ENCODE measurements at places on chromosomes 4 and X.

DNA sequence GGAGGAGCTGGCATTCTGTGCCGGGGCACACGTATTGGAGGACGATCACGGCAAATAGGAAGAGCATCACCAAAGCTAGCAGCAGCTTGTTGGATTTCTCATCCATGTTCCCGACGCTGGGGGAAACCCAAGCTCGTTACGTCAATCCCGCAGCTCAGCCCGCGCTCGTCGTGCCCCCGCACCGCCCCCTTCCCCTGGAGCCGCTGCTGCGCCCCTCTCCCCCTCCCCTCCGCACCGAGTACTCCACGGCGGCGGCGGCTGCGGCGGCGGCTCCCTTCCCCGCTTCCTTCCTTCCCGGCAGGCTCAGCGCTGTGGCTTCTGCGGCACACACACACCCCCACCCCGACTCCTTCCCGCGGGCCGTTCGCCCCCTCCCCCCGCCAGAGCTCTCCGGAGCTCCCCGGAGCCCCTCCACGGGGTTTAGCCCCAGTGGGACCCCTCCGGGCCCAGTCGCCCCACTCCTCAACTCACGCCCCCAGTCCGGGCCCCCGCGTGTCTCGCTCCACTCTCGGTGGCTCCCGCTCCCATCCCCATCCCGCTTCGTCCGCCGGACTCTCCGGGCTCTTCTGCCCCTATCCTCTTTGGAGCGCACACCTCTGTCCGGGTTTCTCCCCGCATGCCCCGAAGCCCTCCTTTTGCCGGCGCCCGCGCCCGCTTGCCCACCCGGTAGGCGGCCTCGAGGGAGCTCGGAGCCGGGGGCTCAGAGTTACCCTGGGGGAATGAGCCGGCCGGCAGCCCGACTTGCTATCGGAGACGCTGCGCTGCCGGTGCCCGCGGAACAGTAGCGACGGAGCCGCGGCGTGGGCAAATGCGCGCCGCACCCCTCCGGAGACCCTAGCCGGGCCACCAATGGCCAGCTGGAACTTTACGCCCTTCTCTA lies 978 bp downstream of the HS6ST2 start:
- no peak for DNase-seq

GRCh38 chrX:119753639-119754257 lies 4.6 kb upstream of the SOWAHD start:
- no peak for DNase-seq

DNA sequence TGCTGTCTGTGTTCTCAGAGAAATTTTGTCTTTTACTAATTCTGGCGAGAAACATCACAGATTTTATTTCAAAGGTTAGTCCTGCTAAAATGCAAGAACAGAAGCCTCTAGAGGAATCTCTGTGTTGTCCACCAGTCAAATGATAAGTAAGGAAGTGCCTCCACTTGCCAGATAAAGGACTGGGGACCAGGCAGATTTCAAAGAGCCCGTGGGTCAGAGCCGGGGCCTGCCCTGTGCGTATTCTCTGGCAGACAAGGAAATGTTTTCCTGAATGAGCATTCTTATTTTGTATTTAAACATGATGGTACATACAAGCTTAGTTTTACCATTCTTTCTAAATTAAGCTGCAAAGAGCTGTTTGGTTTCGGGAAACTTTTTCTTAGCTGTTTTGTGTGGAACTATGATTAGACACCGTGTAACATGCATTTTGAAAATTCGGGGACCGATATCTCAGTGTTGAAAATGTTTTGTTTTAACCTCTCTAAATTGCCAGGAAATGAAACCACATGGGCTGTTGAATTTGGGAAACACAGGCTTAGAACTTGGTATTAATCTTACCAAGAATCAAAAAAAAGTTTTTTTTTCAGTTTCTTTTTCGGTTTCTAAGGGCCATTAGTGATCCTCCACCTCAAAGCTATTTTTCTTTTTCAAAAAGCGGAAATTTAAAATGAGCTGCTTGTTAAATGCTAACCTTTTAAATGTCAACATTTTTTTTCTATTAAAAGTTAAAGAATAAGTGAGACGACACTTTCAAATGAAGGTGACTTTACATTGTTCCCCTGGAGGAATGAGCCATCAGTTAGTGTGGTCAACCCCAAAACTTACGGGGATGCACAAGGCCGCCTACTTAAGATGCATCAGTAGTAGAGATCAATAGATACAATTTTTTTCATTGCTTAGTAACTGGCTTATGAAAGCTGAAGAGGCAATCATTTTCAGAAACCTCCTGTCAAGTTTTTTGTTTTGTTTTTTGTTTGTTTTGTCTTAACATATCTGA lies 89.6 kb upstream of the MTM1 start:
- DNase-seq = no peak

DNA sequence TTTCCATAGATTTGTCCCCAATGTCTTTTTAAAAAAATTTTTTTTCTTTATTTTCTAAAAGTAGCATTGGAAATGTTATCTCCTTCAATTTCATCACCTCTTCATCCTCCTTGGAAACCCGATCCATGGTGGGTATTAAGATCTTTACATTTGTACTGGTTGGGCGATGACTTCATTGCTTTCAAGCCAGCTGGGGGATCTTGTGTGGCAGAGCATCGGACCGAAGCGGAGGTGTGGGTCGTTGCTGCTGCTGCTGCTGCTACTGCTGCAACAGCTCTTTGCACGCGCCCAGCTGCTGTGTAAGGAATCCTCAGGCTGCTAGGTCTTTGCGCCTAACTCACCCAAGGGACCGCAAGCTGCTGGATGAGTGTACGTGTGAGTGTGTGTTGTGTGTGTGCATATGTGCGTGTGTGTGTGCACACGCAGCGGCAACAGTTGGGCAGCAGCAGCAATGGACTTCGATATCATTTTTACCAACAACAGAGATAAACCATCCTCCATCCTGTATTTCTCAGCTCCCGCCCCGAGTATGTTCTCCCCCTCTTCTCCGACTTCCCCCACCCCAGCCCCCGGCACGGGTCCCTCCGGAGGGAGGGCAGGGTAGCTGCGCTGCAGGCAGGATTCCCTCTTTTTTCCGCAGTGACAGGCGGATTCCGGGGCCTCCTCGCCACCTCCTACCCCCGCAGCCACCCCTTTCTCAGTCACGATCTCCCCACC lies 768 bp upstream of the CDKL5 start:
- DNase-seq = no peak

DNA sequence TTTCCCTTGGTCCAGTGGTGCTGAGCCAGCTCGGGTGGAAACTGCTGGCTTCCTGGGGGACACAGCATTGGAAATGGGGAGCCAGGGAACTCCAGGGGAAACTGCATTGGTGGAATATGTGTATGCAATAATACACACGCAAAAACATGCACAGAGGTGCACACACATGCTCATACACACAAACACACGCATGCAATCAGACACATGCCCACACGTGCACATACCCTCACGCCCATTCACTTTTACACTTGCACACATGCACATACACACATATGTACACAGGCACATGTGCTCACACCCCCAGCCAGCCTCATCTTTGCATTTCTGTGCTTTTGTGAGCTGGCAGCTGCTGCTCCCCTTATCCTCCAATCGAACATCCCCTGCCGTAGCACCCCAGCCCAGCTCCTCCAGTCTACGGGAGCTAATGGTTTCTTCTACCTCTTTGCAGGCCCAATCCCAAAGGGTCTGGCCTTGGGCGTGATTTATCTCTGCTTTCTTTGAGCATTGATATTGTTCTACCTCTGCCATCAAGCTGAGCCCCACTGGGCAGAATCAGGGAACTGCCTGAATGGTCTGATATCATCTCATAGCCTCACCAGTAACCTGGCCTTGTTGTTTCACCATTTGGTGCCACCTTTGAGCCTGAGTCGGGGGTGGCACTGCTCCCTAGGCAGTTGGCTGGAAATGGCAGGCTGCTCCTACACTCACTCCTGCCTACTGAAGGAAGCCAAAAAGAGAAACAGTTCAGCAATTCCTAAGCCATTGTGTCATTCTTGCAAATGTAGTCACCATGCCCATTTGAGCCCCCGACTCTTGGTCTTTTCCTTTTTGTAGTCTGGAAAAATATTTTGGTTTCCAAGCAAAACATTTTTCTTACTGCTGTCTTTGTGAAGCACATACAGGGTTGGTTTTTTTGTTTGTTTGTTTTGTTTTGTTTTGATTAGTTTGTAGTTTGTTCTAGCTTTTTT lies 104.4 kb upstream of the MAMLD1 start:
- no peak for DNase-seq

DNA sequence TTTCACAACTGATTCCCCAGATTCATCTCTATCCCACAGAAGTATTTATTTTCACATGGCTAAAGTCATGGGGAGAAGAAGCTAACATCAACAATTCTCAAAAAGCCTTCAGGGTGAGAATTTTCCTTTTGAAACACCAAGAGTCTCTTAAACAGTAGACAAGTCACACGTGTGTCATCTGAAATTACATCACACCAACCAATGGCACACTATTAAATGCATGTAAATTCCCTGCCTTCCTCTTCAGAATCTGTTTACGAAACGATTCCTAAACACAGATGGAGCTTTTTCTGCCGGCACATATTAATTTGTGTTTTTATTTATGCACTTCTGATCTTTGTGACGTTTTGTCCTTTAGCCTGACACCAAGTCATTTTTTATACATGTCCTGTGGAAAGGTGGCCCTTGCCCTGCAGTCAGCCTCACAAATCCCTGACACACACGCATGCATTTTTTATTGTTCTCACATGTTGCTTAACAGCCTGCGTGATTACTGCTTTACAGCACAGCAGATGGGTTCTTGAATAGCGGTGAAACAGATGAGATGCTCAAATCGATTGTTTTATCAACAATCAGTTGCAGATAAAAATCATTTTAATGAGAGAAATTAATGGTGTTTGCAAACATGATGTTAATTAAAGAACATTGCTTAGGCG lies 735.9 kb upstream of the TENM3 start:
- no peak for DNase-seq

- DNase-seq = no peak
Observed at GRCh38 chr4:16136311-16136710, 52.5 kb upstream of the PROM1 start.

GRCh38 chr4:1318488-1319213 lies 28.4 kb upstream of the UVSSA start:
- DNase-seq = no peak

GRCh38 chr4:158995965-158996364 lies 106.9 kb upstream of the RAPGEF2 start:
- DNase-seq = no peak

DNA sequence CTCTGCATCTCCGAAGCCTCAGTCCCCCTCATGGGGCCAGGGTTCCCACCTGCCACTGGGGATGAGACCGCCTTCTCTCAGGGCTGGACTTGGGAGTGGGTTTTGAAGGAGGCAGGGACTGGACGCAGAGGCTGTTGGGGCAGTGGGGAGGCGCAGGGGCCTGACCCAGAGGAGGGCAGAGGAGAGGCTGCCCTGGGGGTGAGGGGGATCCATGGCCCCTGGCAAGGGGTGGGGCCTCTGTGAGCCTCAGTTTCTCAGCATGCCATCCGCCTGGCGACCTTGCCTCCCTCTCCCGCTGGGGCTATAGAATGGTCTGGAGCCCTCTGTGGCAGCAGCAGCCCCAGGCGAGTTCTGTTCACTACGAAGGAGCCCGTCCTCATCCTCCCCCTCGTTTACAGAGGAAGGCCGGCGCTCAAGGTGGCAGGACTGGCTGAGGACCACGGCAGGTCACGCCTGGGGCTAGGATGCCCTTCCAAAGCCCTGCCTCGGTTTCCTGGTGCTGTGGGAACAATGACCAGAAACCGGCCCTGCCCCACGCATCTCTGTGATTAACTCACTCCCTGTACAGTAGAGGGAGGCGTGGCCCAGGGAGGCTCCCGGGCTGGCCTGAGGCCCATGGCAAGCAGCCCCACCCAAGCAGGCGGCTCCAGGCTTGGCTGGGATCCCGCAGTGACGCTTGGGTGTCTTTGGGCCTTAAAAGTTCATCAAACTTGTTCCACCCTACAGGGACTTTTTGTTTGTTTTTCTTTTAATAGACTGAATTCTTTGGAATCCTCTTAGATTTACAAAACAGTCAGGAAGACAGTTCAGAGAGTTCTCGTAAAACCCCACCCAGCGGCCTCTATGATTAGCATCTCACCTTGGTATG lies 16.0 kb upstream of the SH3TC1 start:
- no peak for DNase-seq

- DNase-seq = no peak
Observed at GRCh38 chrX:132071254-132071653, 48.2 kb downstream of the STK26 start.

DNA sequence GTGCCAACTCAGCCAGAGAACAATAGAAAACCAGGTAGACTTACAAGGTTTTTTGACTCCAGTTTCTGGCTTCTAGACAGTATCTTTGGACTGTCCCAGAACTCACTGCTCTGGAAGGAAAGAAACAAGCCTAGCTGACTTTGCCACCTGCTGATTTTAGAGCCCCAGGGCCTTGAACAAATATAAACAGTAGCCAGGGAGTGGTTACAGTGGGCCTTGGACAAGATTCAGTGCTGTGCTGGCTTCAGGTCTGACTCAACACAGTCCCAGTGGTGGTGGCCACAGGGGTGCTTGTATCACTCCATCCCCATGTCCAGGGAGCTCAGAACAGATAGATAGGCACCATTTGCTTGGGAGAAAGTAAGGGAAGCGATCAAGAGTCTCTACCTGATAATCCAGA lies 694.1 kb upstream of the ADGRL3 start:
- no peak for DNase-seq

All from iPS DF 6.9 (cell line).